ENCODE measurements at places on chromosomes 7 and 10.

DNA sequence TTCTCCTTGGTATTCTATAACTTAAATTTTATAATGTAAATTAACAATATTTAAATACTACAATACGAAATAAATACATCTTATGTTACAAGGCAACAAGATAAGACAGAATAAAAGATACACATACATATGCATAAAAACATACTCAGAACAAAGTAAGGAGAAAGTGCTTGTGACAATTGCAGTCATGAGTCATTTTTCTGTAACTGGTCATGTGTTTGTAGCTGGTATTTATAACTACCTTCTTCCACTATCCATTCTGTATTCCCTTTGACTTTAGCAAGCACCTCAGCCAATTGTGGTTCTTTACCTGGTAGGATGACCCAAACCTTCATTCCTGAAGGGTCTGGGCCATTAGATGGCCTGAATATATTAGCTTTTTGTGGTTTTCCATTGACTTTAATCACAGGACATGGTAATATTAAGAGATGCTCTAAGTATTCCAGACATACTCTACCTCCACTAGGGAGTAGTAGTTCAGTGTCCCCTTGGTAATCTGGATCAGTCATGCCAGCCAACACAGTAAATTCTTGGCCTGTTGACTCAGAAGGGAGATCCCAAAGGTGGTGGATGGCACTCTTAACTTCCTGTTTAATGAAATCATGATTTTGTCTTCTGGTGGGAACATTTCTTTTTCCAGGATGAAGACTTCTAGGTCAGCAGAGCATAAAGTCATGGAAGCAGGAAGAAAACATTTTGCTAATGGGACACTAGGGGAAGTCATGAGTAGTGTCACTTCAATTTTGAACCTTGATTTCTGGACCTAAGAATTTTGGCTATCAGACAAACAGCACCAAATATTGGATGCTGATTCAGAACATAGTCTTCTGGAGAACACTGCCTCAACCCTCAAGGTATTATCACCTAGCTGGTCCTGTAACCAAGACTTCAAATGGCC is 733.7 kb upstream of the IGFBP3 start:
- DNase-seq: no peak

GRCh38 chr7:1666823-1667565 is 3.1 kb upstream of the ELFN1 start:
- DNase-seq: no peak

DNA sequence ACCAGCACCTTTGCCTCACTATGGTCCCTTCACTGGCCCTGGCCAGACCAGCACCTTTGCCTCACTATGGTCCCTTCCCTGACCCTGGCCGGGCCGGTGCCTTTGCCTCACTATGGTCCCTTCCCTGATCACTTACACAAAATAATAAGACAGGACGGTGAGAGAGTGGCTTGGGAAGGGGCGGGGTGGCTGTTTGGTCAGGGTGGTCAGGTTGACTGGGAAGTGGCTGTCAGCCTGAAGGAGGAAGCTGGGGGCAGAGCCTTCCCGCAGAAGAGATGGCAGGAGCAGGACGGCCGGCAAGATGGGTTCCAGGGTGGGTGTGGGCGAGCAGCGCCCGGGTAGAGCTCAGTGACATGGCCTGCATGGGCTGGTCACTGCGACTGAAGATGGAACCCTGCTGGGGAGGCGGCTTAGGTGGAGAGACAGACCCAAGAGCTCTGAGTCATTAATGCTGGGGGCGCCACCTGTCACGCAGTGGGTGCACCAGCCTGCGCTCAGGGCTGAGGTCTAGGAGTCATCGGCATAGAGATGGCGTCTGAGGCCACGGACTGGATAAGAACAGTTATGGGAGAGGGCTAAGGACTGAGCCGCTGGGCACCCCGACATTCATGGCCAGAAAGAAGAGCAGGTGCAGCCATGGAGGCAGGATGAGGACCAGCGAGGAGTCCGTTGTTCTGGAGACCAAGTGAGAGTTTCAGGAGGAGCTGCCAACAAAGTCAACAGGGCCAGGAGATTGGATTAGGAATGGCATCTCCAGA is 91.8 kb downstream of the CHST15 start:
- no peak for DNase-seq

DNA sequence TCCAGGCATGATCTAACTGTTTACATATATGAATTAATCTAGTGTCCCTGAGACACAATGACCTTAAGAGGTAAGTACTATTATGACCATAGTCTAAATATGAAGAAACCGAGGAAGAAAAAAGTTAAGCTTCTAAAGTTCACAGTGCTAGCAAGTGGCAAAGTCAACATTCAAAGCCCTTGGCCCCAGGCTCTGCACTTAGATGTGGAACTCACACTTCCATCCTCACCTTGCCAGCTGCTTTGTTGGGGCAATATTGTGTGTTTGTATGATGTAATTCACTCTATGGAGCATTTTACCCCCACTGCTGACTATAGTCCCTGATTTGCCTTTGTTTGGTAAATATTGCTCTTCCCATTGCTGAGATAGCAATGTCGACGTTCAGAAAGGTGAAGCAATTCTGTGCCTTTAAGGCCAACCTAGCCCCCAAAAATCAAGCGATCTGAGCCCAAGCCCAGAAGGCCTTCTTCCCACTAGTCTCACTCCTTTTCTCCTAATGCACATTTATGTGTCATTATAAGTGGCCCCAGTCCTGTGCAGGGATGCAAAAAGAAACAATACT is 487.6 kb upstream of the ZMIZ1 start:
- no peak for DNase-seq

DNA sequence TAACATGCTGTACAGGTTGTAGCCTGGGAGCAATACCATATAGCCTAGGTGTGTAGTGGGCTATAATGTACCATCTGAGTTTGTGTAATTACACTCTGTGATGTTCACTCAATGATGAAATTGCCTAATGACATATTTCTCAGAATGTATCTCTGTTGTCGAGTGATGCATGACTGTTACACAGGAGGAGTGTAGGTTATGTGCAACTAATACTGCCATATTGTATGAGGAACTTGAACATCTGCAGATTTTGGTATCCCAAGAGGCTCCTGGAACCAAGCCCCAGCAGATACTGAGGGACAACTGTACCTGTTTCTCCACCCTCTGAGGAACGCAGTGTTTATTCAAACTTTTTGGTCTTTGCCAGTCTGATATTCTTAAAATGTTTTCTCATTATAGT is 38.6 kb downstream of the NACAD start:
- DNase-seq: no peak
